ENCODE measurements at places on chromosomes 5 and 9. TPM values are rescaled to one million over a fixed set of nuclear protein-coding genes. Genes with fewer than 3 reads are reported as not detected.

The SPATA31C1 gene
- not detected for total RNA-seq

The OBP2B gene
- total RNA-seq: not detected

The PGM5 gene
- 39.5 TPM for total RNA-seq

- H3K36me3 ChIP-seq: no peaks in the 10 kb centered on the region
- DNase-seq: no peak
- H3K27me3 ChIP-seq: no peaks in the 10 kb centered on the region
- H3K4me3 ChIP-seq: no peak overlapping the region
These were observed 9.6 kb downstream of the ACSL6 start for GRCh38 chr5:132001647-132002561.

The NTRK2 gene
- total RNA-seq: 6.4 TPM

DNA sequence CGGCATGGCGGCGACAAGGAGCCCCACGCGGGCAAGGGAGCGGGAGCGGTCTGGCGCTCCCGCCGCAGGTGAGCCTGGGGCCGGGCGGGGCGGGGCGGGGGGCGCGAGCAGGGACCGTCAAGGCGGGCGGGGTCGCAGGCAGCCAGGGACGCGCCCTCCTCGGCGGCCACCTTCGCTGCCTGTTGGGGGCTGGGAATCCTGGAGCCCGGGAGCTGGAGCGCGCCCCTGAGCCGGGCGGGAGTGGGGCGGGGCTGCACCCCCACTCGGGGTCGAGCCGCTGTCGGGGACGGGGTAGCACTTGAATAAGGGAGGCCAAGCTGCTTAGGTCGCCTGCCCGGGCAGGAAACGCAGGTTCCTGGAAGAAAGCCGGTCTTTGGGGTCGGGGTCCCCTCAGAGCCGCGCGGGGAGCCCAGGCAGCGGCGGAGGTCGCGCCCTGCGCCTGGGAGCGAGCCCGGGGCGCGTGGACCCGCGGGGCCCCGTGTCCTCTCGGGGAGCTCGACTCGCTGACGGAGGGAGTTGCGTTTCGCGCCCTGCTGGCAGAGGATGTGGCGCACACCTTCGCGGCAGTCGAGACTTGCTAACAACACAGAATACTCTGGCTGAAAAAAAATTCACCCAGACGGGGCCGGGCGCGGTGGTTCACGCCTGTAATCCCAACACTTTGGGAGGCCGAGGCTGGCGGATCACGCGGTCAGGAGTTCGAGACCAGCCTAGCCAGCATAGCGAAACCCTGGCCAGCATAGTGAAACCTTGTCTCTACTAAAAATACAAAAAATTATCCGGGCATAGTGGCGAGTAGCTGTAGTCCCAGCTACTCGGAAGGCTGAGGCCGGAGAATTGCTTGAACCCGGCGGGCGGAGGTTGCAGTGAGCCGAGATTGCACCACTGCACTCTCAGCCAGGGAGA, 552 bp downstream of the OTULINL start:
- H3K36me3 ChIP-seq: no peaks in the 10 kb centered on the region
- H3K4me3 ChIP-seq: peak overlapping the region; percentile 44
- H3K27me3 ChIP-seq: no peaks in the 10 kb centered on the region

The EFNA5 gene
- 17.8 TPM for total RNA-seq

GRCh38 chr5:41519801-41520200, 9.4 kb upstream of the PLCXD3 start:
- H3K4me1 ChIP-seq: no peaks in the 10 kb centered on the region
- no peaks in the 10 kb centered on the region for H3K27me3 ChIP-seq
- no peaks in the 10 kb centered on the region for H3K36me3 ChIP-seq
- no peak overlapping the region for H3K4me3 ChIP-seq
- no peak overlapping the region for H3K27ac ChIP-seq

The F2RL2 gene
- total RNA-seq: 0.22 TPM

DNA sequence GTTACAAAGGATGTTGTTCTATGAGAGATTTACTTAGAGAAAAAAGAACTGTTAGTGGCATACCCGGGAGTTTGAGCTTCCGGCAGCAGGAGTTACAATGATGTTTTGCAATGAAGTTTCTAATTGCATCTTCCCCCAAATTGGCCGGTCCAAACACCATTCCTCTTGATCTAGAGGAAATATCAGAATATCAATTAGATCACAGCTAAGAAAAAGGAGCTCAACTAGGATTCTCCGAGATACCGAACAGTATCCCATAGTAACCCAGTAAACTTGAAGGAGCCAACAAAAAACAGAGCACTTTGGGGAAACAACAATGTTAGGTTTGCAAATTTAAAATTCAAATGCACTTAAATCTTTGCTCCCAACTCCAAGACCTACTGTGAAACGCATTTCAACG, 159.5 kb downstream of the TRPM6 start:
- DNase-seq: no peak
- no peak overlapping the region for H3K4me3 ChIP-seq
- H3K27ac ChIP-seq: no peak overlapping the region

The NTNG2 gene
- total RNA-seq: 0.12 TPM

The ZBTB26 gene
- 6.0 TPM for total RNA-seq

DNA sequence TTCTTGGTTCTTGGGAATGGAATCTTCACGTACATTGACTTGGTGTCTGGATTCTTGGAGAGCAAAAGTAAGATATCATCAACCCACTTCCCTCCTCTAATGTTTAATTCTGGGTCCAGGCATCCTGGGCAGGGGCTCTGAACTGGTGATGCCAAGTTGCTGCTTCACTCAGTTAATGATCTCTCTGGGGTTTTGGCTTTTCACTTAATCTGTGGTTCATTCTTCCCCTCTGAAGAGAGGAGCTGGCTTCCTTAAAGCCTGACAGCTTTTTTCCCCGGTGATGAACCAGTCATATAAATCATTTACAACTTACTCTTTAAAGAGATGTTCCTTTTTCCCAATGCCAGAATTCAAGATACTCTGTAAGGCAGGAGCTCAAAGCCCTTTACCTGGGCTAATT, 65.9 kb downstream of the ARHGAP26 start:
- DNase-seq: no peak
- no peak overlapping the region for H3K4me3 ChIP-seq
- H3K4me1 ChIP-seq: peaks cover 1% of the 10 kb centered on the region
- no peaks in the 10 kb centered on the region for H3K27me3 ChIP-seq

- H3K27me3 ChIP-seq: no peaks in the 10 kb centered on the region
- H3K4me1 ChIP-seq: no peaks in the 10 kb centered on the region
- no peak overlapping the region for H3K27ac ChIP-seq
These were observed 547.3 kb downstream of the CDK5RAP2 start for GRCh38 chr9:120032639-120033038.

DNA sequence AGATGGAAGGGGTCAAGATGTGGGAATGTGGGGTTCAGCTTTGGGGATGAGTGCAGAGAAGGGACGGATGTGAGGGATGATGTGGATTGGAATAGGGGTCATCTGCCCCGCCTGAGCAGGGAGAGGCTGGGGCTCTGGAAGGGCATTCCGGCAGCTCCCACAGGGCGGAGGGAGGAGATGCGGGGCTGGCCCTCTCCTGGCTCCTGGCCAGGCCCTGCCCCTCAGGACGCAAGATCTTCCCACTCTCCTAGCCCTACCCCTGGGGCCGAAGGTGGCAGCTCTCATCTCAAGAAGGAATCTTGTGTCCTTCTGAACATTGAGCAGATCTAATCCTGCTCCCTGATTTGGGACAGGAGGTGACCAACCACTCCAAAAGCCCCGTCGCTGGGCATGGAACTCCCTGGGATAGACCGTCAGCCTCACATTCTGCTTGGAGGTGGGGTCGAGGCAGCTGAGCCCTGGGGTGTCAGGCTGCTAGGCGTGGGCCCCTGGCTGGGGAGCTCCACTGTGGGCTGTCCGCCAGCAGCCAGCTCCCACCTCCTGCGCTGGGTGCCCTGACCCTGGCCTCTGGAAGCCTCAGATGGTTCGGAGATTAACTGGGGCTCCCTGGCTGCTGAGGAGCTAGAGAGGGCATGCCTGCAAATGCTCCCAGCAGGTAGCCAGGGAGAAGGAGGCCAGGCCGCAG, 125.2 kb downstream of the ZNF354C start:
- H3K4me3 ChIP-seq: no peak overlapping the region
- H3K4me1 ChIP-seq: peaks cover 5% of the 10 kb centered on the region
- no peaks in the 10 kb centered on the region for H3K36me3 ChIP-seq
- H3K27ac ChIP-seq: no peak overlapping the region

The IFNA13 gene
- total RNA-seq: not detected

The C9orf50 gene
- not detected for total RNA-seq

DNA sequence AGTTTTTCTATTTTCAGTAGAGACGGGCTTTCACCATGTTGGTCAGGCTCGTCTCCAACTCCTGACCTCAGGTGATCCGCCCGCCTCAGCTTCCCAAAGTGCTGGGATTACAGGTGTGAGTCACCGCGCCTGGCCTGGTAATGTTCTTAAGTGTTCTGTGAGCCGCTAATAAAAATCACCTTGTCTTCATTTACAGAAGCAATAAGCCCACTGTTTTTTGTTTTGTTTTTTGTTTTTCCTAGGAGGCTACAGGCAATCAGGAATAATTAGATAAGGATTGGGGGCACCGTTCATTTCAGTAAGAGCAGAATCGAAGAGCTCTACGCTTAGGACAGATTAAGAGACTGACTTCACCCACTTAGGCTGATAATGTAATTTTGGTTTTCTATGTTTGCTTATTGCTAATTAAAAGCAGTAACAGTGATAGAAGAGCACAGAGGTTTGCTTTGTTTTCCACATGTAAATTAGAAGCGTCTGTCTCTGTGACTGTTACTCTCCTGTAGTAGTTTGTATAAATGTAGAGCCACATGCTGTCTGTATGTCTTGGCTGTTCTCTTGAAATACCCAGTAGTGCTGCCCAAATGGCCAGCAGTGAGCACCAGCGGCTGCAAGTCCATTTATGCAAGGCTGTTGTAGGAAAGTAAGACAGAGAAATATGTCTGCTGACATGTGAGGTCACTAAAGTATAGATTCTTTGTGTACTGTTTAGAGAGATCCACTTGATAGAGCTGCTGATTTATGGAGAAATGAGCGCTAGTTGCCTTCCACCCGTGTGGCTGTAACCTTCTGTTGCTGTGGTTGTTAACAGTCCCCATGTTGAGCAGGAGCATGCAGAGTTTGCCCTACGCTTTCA, 30.5 kb downstream of the TRIO start:
- no peak overlapping the region for H3K4me3 ChIP-seq
- no peak overlapping the region for H3K27ac ChIP-seq

- H3K36me3 ChIP-seq: no peaks in the 10 kb centered on the region
- DNase-seq: no peak
- no peak overlapping the region for H3K27ac ChIP-seq
- peaks cover 10% of the 10 kb centered on the region for H3K4me1 ChIP-seq
These were observed 41.4 kb downstream of the DUSP1 start for GRCh38 chr5:172729588-172729987.

Data from ovary (tissue), 10 donors.